Stomach (tissue), 19 donors: ENCODE measurements at places on chromosomes 16 and 17. TPM values are rescaled to one million over a fixed set of nuclear protein-coding genes. Genes with fewer than 3 reads are reported as not detected.

DNA sequence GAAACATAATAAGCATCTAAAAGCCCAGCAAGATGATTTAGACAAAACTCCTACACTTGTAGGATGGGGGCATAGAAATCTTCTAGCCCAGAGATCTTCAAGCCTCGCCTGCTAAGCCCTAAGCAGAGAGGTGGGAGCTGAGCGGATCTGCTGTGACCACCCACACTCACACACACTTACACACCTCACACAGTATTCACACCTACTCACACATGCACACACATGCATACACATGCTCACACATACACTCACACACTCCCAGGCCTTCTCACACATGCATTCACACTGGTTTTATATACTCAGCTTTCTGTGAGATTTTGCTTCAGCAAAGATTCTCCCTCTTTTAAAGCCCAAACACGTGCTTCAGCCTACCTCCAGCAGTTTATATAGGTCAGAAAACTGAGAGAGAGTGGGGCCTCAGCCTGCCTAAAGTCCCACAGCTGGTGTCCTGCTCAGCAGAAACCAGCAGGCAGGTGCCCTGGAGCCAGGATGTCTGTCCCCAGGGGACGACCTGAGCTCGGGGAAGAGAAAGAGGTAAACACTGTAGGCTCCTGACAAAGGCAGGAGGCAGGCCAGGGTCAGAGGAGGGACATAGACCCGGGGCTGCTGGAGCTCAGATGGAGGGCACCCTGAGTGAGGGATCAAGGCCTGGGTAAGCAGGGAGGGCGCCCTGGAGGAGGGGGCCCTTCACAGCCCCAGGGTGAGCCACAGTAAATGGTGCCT, 12.0 kb upstream of the KRT19 start:
- no peak for DNase-seq

- no peak for DNase-seq
Observed at GRCh38 chr17:4154201-4154600, 11.2 kb downstream of the CYB5D2 start.

DNA sequence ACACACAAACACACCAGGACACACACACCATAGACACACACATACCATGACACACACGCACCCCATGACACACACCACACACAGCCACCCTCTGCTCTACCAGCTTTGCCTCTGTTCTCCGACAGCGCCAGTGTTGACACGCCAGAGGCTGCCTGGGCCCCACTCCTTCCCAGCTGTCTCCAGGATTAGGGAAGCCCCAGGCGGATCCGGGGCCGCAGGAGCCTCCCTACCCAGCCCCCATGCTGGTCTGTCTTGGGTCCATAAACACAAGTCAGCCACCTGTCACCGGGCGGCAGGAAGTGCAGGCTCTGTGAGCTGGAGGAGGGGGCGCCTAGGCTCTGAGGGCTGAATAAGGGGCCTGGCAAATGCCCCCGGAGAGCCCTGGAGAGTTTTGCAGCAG, 10.5 kb downstream of the TBC1D16 start:
- DNase-seq = no peak

DNA sequence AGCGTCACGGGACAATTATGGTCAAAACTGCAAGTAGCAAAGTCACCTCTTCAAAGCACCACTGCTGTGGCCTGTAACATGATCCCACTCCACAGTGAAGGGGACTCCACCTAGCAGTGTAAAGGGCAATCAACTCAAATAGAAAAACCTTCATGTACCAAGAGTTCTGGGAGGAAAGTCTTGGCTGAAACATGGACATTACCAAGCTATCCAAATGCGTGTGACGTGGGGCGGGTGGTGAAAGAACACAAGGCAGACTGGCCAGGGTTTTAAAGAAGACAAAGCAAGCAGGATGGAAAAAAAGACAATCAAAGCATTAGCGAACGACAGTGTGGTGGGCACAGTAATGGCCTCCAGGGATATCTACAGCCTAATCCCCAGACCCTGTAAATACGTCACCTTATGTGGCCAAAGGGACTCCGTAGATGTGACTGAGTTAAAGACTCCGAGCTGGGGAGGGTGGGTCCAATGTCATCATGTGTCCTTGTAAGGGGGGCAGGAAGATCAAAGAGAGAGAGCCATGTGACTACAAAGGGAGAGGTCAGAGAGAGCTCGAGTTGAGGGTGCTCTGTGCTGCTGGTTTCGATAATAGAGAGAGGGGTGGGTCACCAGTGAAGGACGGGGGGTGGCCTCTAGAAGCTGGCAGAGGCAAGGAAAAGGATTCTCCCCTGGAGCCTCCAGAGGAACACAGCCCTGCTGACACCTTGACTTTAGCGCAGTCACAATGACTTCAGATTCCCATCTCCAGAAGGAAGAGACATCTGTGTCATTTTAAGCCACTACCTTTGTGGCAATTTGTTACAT, 6.0 kb downstream of the HSDL1 start:
- peak; percentile 84 for DNase-seq

DNA sequence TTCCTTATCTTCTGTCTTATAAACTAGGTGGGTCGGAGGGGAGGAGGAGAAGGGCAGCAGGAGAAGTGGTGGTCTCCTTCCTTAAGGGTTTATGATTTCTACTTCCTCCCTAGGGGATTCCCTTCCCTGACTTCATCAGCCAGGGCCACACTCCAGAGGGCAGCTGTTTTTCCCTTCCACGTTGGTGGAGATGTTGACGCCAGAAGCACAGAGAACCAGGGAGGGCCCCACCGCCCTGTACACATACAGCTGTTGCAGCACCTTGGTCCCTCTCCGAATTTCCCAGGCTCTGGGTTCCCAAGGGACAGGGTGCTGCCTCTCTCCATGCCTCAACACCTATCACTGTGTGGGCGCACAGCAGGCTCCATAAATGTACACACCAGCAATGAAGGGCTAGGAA, 5.6 kb upstream of the SLC6A4 start:
- no peak for DNase-seq

ABCA8 gene
- total RNA-seq = 50.7 TPM

SMIM5 gene
- 3.6 TPM for total RNA-seq
